Suppressor macrophage treated with lipopolysaccharide for 4 hours (primary cell): ENCODE measurements at places on chromosomes 1 and 21.

- DNase-seq: no peak
Observed at GRCh38 chr1:177170756-177171535, at the start of gene BRINP2. Gene BRINP2, plus strand, starts transcription at chr1:177170958. Its CDS starts 58,919 bp downstream, at chr1:177229877.

GRCh38 chr1:30514137-30514654, 209.2 kb downstream of the MATN1 start:
- no peak for DNase-seq

GRCh38 chr21:18545908-18546307, 142.3 kb upstream of the TMPRSS15 start:
- DNase-seq: no peak

- DNase-seq: no peak
Observed at GRCh38 chr1:8374356-8374755, 56.4 kb downstream of the SLC45A1 start.
